ENCODE measurements at places on chromosomes 5 and 9.
A peak's percentile ranks its signal among the peaks of the same experiment; 100 is the strongest.

GRCh38 chr5:137383909-137384308, 115.2 kb downstream of the SPOCK1 start:
- no peak for DNase-seq

DNA sequence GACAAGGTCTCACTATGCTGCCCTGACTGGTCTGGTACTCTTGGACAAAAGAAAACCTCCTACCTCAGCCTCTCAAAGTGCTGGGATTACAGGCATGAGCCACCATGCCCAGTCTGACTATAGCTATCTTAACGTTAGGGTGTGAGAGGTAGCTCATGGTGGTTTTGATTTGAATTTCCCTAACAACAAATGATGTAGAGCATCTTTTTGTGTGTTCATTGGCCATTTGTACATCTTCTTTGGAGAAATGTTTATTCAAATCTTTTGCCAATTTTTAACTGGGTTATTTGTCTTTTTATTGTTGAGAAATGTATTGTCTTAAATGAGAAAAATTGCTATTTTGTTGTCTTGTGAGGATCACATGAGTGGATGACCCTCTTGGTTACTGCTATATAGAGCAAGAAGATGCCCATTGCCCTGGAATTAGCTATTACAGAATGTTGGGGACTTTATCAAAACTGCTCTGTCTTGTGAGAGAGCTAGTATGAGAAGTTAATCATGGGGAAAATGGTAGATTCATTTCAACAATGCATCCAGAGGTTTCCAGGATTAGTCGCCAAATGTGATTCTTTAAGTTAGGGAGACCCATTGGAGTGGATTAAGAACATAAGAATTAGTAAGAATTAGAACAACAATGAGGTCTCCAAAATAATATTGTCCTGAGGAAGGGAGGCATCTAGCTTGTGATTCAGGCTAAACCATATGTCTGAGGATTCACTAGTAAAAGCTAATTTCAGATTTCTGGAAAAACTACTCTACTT, 124.3 kb upstream of the MOCS2 start:
- DNase-seq, result no peak

GRCh38 chr5:14826714-14827113, 44.9 kb downstream of the ANKH start:
- DNase-seq, result no peak

DNA sequence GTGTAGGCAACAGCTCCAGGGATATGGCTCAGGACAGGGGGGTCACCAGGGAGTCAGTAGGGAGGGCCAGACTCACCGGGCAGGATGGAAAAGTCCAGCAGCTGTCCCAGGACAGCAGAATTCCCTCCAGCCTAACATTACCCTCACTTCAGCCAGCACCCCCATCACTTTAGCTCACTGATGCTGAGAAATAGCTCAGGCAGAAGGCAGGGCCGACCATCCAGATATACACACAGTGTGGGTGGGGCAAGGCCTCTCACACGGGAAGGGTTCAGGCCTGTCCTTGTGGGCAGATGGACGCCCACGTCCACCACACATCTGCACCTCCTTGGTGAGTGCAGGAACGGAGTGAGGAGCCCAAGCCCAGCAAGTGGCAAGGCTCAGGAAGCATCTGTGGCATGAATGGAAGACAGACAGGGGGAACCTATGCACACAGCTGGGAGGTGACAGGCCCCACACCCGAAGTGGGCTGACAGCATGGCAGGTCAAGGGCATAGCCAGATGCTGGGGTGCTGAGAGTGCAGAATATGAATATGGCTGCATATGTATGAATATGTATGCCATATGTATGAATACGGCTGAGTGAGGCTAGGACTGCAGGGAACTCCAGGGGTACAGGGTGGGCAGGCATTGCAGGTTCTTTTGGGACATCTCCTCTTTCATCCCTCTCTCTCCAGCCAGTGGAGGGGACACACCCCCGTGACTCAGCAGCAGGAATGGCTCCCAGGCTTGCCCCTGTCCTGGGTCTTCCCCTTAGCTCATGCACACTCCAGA, 17.0 kb downstream of the BICD2 start:
- no peak for DNase-seq

DNA sequence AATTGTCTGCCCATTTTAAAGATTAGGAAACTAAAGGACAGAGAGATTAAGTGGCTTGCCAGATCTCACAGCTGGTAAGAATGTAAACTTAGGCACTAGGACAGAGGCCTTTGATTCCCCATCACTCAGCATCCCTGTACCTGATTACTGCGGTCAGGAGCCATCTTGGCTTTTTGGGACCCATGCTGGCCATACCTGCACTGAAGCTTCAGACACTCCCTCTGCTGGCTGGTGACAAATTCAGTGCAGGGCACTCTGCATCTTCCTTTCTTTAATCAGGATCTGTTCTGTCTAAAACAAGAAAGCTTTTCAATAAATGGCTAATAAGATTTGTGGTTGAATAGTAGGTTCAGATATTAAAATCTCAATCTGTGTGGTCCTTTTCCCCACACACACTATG, 215.5 kb upstream of the RORB start:
- DNase-seq, result no peak

DNA sequence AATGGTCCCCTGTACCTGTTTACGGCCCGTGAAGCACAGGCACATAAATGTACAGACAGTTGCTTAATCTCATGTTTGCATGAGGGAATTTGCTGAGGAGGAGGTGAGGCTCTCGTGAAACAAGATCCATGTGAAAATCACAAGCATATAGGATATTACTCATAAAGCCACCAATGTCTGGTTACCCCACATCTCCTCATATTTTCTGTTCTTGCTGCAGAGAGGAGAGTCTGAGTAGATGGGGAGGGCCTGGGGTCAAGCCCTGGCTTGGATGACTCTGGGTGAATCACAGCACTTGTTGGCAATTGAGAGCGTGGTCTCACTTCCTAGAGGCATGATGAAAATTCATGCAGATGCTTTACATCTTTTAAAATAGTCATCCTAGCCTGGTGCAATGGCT, 975 bp downstream of the AGXT2 start:
- peak; percentile 4 for DNase-seq

GRCh38 chr5:44875661-44876605, 67.2 kb downstream of the MRPS30 start:
- peak; percentile 30 for DNase-seq

GRCh38 chr5:150132740-150133139, 22.9 kb downstream of the PDGFRB start:
- DNase-seq, result no peak

DNA sequence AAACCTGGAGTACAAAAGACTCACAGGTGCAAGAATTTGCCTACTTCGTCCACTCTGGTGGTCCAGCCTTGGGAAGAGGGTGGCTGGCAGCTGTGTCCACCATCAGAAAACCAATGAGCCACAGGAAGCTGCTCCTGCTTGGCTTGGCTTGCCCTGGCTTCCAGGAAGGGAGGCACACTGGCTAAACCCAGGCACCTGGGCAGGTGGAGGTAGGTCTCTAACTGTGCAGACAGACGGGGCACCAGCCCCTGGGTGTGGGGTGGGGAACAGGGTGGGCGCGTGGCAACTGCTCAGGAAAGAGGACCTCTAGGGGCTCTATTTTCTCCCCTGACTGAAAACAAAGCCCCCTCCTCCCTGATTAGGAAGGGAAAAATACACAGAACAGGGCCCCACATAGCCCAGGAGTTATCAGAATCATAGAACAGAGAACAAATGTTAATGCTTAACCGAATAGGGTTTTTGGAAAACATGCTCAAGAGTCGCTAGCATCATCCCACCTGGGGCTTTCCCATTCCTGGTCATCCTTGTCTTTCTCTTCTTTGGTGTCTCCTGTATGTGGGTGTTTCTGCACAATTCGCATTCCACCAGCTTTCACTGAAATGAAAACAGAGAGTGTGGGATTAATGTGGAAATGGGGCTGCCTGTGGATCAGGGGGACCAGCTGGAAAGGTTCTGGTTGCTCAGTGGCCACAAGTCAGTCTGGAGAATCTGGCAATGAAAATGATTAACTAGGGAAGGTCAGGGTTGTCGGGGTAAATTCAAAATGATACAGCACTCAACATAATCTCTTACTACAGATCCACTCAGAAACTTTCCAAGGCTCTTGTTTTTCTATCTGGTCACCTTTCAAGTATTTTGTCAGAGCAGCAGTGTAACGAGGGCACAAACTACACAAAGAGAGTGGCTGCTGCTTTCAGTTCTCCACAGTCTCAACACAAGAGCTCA, 13.1 kb downstream of the DAP start:
- no peak for DNase-seq

GRCh38 chr5:52784737-52785136, 3.0 kb upstream of the ITGA1 start:
- DNase-seq, result no peak

Measured in stimulated activated CD4-positive, alpha-beta T cell treated with anti-CD3 and anti-CD28 coated beads, Interleukin-1b, Interleukin-23, amount 100 ng/mL, for 48 hours (primary cell).